ENCODE measurements at places on chromosomes 7 and 10.

DNA sequence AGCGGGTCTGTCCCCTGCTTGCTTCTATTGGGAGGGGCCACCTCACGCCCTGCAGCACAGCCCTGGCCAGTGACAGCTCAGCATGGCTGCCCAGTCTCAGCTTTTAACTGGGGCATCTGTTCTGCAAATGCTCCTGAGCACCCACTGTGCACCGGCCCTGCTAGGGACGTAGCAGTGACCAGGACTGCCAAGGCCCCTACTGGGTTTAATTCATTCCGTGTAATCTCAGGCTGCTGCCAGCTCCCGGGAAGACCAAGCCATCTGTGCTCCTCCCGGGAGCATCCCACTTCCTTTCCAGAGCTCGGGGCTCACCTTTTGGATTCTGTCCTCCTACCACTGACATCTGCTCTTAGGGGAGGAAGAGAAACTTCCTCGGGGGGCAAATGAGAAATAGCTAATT, 85.2 kb downstream of the ADARB2 start:
- DNase-seq = no peak

- no peak for DNase-seq
Observed at GRCh38 chr10:24973163-24973562, 20.8 kb upstream of the PRTFDC1 start.

DNA sequence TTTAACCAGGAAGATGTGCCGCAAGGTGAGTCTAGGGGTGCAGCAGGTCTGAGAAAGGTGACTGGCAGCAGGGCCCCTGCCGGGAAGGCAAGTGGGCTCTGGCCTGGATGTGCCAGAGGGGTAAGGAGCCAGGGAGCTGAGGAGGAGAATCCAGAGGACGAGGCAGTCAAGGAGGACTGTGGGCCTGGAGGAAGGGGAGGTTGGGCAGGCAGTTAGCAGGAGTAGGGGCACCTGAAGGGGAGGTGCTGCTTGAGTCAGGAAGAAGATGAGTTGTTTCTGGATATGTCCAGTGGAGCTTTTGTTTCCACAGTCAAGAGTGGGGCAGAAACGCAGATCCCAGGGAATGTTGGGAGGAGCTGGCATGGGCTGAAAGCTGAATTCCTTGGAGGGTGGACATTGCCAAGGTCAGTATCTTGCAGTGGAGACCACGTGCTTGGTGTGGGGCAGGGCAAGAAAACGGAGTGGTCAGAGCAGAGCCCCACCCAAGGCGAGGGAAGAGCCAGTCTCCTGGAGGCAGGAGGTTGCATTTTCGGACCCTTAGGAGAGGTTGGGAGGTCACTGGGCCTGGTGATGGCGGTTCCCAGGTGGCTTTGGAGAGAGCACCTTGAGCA, 34.0 kb downstream of the MINDY4 start:
- no peak for DNase-seq

- DNase-seq = no peak
Observed at GRCh38 chr10:46548498-46549090, 7.9 kb downstream of the GPRIN2 start.

- no peak for DNase-seq
Observed at GRCh38 chr7:123485187-123485586, 49.2 kb downstream of the IQUB start.

GRCh38 chr10:48633381-48634197, 28.7 kb upstream of the ARHGAP22 start:
- no peak for DNase-seq

DNA sequence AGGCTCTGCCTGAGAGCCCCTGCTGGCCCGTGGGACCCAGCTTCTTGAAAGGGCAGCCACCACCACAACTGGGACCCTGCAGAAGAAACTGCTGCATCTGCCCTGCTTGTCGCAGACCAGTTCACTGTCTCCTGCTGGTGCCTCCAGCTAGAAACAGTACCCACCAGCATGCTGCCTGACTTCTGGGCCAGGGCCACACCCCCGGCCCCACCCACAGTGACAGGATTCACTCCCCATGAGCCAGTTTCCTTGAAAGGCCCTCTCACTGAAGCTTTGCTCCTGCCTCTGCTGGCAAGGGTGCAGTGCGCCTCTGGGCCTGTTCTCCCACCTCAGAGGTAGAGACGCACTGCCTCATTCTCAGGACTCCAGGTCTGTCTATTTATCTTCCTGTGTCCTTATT, 32.4 kb downstream of the ANXA11 start:
- DNase-seq = no peak

DNA sequence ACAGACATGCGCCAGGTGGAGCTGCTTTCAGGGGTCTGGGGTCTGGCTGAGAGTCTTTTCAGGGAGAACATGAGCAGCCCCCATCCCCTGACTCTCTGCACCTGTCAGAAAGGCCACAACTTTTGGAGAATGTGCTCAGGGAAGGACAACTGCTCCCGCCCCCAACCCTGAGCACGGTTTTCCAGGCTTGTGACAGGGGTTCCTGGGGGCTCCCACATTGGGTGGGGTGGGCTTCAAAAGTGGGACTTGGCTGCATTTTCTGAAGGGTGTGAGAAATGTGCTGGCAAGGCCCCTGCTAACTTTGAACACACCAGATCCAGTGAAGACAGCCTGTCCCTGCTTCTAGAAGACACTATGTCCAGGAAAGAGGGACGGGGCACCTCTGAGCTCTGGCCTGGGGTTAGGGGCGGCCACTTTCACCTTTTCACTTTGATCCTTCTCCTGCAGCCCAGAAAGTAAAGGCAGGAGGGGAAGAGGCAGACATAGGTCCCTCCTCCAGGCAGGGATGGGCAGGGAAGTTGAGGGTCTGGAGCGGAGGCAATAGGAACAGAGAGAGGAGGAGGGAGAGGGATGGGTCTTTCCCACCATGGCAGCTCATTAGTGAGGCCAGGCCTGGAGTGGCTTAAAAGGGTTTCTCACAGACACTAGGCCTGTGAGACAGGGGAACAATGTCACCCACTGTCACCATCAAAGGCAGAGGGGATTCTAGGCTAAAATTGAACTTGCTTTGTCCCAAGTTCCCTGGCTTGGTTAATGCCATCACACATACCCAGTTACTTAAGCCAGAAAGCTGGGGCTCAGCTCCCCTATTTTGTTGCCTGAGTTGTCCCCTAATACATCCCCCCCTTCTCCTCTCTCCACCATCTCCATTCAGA, 1.5 kb downstream of the KCP start:
- DNase-seq = no peak

DNA sequence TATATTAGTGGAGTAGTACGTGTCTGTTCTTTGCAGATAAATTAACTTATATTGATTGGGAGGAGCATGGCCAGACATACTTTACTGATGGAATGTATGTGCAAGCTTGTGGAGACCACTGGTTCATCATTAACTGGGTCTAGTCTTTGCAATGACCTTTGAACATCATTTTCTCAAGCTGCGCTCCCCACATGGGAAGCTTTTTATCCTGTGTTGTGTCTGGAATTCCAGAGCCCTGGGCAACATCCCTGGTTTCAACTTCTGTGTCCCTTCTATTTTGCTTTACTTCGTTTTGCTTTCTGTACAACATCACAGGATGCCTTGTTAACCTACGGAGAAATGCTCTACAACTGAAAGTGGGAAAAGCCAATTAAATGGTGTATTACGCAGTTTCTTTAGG, 38.3 kb downstream of the MACROH2A2 start:
- peak; percentile 22 for DNase-seq

DNA sequence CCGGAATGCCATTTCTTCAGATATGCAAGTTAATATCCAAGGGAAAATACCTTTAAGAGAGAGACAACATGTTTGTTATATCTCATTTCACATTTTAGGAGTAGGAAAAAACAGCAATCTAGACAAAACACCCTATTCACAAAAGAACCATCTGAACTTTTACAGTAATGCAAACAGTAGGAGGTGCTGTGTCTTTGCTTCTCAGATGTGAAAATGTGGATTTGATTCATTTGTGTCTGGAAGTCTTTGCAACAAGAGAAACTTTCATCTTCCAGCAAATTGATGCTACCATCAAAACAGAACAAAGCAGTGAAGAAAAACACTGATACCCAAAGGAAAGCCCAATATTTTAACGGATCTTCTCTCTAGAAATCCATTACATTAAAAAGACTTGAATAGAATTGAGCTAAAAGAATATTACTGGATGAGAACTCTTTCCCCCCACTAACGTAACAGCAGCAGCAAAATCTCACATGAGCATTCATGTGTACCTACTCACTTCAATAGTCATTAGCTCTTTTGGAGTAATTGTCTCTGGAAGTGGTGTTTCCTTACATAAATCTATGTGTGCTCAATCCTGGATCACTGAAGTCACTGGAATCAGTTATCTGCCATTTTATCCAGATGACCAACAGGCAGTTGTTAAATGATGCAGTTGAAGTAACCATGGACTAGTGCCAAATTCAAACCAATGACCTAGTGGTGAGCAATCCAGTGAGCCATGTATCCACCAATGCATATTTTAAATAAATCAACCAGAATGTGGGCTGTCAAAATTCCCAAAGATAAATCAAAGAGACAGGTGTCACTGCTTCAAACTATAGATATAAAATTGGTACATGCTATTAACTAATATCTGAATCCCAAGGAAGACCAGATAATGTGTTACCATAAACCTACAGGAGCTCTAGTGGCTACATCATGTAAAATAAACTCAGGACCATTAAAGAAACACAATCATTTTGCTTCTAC, 1.8 kb downstream of the SEMA3C start:
- DNase-seq = peak; percentile 69

- no peak for DNase-seq
Observed at GRCh38 chr10:42963312-42963711, 113.6 kb upstream of the RET start.

DNA sequence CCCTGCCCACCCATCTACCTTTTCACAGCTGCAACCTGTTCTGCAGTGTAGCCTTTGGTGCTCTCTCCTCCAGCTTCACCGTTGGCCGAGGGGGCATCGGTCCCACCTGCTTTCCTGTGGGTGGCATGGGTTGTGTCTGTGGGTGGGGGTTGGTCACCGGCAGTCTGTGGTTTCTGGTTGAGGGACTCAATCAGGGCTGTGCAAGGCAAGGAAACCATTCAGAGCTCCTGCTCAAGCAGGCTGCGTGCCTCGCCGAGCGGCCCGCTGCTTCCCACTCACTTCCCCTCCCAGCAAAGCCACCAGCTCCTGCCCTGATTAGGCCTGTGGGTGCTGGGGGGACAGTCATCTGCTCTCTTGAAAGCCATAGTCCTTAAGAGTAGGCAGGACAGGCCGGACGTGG, 9.8 kb downstream of the DNAJB12 start:
- no peak for DNase-seq

- no peak for DNase-seq
Observed at GRCh38 chr7:28955718-28956607, 2.2 kb downstream of the TRIL start.

GRCh38 chr7:139294951-139295575, 46.1 kb upstream of the FMC1 start:
- DNase-seq = no peak

- no peak for DNase-seq
Observed at GRCh38 chr7:116780521-116780920, 81.9 kb upstream of the CAPZA2 start.

GRCh38 chr10:58830697-58831096, 318.0 kb downstream of the BICC1 start:
- DNase-seq = no peak

- DNase-seq = no peak
Observed at GRCh38 chr10:132233501-132234085, 46.8 kb downstream of the DPYSL4 start.

GRCh38 chr7:74252893-74253292, 1.3 kb downstream of the RFC2 start:
- DNase-seq = no peak

- DNase-seq = no peak
Observed at GRCh38 chr7:132321387-132321786, 254.9 kb downstream of the PLXNA4 start.

DNA sequence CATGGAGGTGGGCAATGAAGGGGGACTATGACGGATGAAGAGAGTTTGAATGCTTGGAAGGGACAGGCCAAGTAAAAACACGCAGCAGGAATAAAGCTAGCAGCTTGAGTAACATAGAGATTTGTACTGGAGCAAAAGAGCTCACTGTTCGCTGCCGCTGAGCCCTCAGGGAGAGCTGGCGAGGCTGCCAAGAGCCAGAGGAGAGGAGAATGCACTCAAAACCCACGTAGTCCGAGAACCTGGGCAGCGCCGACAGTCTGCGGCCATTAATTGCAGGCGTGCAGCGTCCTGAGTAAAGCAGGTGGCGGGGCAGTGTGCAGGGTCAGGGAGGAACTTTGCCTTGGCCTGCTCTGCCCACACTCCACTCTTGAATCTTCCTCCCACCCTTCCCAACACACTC, 68.2 kb downstream of the SLC37A3 start:
- no peak for DNase-seq

DNA sequence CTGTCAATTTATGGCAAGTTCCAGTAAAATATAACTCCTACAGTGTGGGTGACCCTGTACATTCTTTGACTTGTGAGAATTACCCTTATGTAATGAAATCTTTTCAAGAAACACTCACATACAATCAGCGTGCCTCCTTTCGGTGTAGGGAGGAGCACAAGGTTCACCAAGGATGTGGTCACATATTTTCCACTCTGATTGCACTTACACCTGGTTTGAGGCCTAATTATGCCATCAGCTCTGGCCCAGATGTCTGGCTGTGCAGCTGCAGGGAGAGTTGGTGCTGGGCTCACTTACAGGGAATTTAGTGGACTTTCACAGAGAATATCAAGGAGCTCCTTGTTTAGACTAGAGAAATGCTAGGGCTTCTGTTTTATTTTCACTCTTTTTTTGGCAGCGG, 146.0 kb upstream of the STEAP4 start:
- no peak for DNase-seq

DNA sequence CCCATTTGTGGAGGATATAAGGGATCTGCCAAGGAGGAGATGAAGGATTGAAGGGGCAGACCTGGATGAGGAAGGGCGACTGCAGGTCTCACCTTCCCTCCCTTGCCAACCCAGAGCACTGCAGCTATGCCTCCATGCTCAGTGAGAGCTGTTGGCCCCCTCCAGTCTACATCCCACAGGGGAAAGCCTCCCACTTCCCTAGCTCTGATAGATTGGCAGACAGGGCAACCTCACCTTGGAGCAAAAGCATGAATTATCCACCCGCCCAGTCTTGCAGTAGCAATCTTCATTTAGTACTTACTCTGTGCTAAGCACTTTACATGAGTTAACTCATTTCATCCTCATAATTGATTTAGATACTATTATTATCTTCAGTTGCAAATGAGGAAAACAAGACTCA, 70.4 kb upstream of the SMNDC1 start:
- no peak for DNase-seq

DNA sequence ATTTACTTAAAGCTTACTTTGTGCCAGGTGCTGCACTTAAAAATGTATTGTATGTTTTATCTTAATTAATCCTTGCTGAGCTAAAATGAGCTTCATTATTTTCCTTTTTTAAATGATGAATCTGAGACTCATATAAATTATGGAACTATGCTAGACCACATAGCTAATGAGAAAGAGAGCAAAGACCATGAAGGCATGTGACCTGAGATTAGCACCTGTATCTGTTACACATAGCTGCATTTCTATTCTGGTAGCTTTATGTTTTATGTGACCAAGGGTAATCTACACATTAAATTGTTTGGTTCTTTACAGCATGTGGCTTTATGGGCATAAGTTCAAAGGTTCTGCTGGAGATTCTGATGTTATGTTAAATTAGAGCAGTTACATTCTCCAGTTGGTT, 839.1 kb upstream of the SORCS1 start:
- DNase-seq = no peak

- no peak for DNase-seq
Observed at GRCh38 chr7:4238861-4239260, 443.2 kb upstream of the FOXK1 start.

- DNase-seq = no peak
Observed at GRCh38 chr7:37635346-37635745, 48.2 kb upstream of the GPR141 start.

GRCh38 chr7:106222545-106222944, 62.2 kb downstream of the NAMPT start:
- DNase-seq = no peak
